ENCODE measurements at places on chromosomes 13 and 19.

GRCh38 chr13:79463604-79464003 lies 17.4 kb upstream of the NDFIP2 start:
- DNase-seq = no peak

- no peak for DNase-seq
These were observed at the start of gene SIGLEC9 for GRCh38 chr19:51124729-51125128. SIGLEC9 (plus strand) TSS chr19:51124906; CDS start chr19:51124975, 69 bp downstream.

DNA sequence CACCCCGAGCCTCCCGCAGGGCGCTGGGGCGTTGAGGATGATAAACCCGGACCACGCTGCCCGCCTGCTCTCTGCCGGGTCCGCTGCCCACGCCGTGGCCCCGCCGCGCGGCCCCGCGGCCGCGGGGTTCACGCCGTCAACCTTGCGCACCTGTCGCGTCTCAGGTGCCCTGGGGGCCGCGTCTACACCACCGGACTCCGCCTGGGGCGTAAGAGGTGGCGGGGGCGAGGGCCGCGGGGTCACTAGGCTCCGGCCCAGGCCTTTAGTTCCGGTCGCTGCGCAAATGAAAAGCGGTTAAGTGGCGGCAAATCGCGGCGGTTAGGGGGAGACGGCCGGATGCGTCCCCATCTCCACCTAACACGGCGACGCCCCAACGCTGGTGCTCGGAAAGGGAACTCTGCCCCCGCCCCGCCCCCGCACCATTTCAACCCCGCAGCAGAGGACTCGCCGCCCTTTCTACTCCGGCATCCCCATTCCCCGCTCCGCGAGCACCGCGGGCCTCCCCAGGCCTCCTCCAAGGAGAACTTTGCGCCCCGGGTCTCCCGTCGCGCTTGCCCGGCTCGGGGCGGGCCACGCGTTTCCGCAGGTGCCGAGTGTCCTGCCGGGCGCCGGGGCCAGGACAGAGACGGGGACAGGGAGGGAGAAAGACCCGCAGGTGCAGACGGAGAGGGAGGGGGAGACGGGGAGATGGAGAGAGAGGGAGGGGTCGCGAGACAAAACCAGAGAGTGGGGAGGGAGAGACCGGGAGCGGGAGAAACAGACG lies 4.3 kb downstream of the ONECUT3 start:
- DNase-seq = no peak

- no peak for DNase-seq
These were observed 242.3 kb downstream of the TEX29 start for GRCh38 chr13:111562716-111563115.

DNA sequence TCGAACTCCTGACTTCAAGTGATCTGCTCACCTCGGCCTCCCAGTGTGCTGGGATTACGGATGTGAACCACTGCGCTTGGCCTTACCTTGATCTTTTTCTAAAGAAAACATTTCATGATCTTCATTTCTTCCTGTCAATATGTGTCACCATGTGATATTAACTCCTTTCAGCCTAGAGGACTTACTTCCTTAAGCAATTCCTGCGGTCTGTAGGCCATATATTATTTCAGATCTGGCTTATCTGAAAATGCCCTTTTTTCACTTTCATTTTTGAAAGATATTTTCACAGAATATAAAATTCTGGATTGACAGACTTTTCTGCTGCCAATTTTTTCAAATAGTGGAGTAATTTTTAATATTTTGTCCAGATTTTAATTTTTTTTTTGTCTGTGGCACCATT lies 2.0 kb upstream of the GPR32 start:
- DNase-seq = no peak

DNA sequence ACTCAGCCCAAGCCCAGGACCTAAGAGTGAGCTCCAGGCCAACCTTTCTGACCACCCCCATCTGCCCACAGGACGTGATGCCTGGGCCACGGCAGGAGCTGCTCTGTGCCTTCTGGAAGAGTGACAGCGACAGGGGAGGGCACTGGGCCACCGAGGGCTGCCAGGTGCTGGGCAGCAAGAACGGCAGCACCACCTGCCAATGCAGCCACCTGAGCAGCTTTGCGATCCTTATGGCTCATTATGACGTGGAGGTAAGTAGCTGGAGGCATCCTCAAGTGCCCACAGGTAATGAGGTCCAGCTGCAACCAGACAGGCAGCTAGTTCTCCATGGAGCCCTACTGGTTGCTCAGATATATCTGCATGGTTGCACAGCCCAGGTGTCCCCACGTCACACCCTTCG lies 14.8 kb downstream of the DDX39A start:
- DNase-seq = no peak

DNA sequence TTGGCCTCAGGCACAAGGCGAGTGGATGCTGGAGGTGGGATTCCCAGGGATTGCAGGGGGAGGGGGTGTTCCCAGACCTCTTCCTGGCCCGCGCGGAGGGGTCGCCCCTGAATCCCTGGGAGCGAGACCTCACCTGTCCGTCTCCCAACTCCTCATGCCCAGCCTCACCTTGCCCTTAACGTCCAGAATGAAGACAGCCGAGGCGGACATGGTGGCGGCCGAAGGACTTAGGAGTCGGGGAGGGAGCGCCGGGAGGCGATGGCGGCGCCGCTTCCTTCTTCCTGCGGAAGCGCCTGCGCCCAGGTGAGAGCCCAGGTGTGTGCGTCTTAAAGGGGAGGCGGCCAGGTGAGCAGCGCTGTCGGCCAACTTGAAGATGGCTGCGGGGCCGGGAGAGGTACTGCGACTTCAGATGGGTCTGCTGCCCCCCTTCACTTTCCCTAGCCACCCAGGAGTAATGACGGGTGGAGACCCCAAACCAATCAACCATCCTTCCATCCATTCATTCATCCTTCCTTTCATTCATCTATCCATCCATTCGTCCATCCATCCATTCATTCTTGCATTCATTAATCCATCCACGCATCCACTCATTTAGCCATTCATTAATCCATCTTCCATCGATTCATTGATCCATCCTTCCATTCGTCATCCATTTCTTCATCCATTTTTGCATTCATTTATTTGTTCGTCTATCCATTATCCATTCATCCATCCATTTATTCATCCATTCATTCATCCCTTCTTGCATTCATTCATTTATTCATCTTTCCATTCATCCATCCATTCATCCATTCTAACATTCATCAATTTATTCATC lies at the start of gene AP1M2:
Gene AP1M2, minus strand, starts transcription at position 291 of the 817 bp plus-strand sequence. Its CDS starts 81 bp downstream, at position 210.
- no peak for DNase-seq

DNA sequence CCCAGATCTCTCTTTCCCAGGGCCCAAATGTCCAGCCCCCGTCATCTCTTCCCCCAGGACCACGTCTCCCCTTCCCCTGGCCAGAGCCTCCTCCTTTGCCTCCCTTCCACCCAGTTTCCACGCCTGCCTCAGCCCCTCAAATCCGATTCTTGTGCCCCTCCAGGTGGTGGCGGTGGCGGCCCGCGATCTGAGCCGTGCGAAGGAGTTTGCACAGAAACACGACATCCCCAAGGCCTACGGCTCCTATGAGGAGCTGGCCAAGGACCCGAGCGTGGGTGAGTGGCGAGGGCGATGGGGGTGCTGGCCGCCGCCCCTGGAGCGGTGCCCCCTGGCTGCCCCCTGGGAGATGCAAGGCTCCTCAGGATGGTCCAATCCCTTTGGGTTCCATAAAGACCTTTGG lies 1.3 kb downstream of the DHDH start:
- no peak for DNase-seq

DNA sequence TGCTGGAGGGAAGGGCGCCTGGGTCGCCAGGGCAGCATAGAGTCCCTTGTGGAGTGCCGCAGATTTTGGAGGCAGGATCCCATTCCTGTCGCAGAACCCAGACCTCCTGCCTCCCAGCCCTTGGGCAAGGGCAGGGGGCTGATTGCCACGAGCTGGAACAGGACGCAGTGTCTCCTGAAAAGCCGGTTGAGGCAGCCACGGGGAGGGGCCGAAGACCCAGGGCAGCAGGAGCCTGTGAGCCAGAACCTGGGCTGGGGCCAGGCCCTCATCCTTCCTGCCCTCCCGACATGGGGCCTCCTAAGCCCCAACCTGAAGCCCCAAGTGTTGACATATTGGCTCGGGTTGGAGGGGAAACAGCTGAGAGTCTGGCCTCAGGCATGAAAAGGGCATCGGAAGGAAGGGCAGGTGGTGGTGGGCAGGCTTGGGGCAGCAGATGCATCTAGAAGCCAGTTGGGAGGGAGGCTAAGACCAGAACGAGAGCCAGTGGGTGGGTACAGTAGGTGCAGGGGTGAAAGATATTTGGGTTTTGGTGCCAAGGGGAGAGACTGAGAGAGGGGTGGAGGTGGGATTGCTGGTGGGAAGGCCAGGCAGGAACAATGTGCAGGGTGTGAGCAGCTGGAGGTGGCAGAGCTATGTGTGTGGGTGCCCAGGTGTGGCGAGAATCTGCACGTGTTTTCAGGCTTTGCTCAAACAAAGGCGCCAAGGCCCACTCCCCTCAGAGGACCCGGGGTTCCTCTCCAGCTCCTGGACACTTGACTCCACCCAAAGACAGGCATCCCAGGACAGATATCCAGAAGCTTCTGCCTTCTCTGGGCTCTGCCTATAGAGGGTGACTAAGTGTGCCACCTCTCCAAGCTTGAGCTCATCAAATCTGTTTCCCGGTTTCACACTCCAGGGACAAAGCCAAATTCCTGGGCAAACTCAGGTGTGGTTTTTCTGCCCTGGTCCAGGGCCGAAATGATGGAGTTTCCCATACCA lies 1.4 kb upstream of the SBSN start:
- no peak for DNase-seq

- no peak for DNase-seq
These were observed 5.4 kb upstream of the GAS6 start for GRCh38 chr13:113869263-113869662.

- no peak for DNase-seq
These were observed 55.1 kb upstream of the STARD13 start for GRCh38 chr13:33340631-33341030.

- DNase-seq = no peak
These were observed at the start of gene ZNF556 for GRCh38 chr19:2867025-2867991. ZNF556 (plus strand) TSS chr19:2867335; CDS start chr19:2867422, 87 bp downstream.

DNA sequence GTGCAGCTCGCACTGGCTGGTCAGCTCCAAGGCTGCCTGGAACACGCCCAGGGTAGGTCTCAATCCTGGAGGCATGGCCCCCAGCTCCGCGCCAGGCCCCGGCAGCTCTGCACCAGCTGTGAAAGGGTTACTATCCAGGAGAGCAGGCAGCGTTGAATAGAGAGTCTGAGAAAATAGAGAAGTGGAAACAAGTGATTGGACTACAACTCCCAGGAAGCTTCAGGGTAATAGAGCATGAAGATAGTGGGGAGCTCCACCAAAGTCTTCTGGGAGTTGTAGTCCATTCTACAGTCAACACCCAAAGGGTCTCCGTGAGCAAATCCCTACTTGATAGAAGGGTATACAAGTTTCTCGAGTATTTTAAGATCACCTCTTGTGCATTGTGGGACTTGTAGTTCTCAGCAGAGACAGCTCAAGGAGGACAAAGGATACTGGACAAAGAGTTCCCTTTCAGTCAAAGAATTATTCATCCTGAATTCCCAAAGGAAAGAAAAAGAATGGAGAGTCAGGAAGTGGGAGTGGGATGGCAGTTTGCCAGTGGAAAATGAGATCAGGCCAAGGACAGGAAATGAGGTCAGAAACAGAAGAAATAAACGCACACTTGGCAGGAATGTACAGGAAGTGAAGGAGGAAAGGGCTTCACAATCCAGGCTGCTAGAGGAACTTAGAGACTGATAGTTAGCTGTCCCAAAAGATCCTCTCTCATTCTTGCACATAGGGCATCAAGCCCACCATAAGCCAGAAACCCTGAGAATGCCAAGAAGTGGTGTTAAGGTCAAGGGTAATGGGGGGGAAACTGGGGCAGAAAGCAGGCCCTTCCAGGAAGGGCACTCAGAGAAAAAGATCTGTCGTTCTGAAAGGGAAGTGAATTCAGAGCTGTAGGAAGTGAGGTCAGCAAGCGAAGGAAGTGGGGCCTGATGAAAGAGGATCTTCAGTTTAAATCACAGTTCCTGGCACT lies 5.5 kb upstream of the MAMSTR start:
- no peak for DNase-seq

DNA sequence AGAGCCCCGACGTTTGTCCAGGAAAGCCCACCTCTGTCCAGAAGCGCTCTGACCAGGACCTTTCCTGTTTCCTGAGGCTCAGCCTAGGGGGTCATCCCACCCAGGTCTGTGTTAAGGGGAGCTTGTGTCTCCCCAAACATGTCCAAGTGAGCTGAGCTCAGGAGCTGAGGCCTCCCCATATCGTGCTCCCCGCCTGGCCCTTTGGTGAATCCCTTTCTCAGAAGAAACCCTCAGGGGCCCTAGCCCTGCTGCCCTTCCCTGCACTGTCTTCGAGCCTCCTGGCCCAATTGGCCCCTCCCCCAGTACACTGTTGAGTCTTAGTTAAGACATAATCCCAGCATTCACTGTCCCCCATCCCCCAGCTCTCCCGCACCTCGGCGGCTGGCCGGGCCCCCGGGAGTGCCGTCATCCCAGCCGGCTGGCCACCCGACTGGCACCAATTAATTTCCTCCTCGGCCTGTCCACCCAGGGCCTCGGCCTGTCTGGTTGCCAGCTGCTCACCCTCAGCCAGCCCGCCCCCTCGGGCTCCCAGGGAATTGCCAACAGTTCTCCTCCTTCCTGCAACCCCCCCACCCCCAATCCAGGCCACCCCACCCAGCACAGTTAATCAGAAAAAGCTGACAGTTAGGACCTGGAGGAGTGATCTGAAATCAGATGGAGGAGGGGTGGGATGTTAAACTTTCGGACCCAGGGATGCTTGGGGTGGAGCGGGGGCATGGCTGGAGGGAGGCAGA lies 13.6 kb downstream of the IER2 start:
- DNase-seq = no peak

- no peak for DNase-seq
These were observed 8.7 kb upstream of the SMG9 start for GRCh38 chr19:43763473-43763939.

GRCh38 chr19:53659292-53659691 lies 27.5 kb downstream of the DPRX start:
- no peak for DNase-seq

GRCh38 chr13:98142380-98143156 lies at the start of gene FARP1:
FARP1 (plus strand) TSS chr13:98143094; CDS start chr13:98213243, 70,149 bp downstream.
- DNase-seq = no peak

DNA sequence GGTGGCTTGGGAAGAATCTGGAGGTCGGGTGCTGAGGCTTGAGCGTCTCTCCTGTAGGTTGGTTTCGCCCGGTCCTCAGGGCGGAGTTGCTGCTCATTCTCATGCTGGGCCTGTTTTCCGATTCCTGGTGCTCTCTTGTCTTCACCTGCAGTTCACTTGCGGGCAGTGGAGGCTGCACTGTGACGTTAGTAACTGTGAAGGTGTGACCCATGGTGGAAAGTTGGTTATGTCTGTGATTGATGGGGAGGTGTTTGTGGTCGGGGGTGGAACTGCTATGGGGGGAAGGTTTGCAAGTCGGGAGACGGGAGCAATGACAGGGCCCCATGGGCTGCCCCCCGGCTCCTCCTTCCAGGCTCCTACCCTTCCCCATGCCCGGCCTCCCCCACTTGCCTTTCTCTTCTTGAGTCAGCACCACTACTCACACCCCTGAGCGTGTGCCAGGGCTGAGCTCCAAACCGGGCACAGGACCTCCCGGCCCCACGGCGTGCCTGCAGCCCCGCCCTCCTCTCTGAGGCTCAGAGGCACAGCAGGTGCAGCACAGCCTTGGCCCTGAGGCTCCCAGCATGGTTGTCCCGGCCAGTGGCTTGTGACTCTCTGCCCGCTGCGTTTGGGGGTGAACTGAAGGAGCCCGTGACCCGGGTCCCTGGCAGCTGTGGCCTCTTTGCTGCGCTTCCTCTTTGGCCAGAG lies 79.1 kb downstream of the ATP11A start:
- no peak for DNase-seq

GRCh38 chr13:90498816-90499215 lies 848.7 kb upstream of the MIR17HG start:
- DNase-seq = no peak
